Stimulated activated CD4-positive, alpha-beta T cell treated with anti-CD3 and anti-CD28 coated beads, Interleukin-1b, Interleukin-23, amount 100 ng/mL, for 48 hours (primary cell): ENCODE measurements at places on chromosomes 3 and 15.

DNA sequence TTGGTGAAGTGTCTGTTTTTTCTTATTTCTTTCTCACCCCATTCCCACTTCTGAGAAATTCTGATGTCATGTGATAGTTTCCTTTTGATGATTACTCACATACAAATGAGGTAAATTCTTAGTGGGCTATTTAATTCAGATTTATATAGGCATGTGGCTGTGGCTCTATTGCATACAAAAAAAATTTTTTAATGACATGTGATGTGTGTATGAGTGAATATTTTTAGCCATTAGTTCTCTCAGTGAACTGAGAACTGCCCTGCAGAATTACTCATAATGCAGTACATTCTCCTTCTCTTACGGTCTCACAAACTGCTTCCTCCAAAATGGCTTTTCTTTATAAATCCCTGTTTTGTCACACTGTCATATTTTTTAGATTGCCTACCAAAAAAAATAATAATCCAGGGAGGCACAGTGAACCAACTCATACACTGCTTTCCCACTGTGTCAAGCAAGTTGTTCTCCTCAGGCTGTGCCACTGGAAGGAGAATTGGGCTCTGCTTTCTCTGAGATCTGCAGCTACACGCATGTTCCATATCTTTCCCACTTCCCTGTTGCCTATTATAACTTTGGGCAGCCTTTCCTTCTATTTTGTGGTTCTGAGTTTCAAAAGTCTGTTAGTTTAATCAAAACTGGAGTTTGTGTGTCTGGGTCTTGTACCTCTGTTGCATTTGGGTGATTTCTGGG is 415.7 kb upstream of the THBS1 start:
- DNase-seq = no peak

DNA sequence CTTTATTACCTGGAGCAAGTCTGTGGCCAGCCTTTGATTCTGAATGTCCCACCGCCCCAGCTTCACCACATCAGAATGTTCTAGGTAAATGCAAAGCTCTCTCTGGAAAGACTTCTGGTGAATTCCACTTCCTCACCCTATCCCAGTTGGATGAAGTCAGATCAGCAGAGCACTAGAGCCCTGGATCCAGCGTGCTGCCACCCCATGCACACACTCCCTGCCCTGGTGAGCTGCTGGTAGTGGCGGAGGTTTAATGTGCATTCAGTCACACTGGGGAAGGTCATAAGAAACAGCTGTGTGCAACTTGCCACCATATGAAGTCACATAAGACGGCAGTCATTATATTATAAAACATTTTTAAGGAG is 16.3 kb upstream of the SLC41A3 start:
- DNase-seq = no peak

GRCh38 chr15:83285979-83286553 is 1.6 kb upstream of the BNC1 start:
- no peak for DNase-seq

- no peak for DNase-seq
These were observed 98.6 kb downstream of the TCF12 start for GRCh38 chr15:57017024-57017423.

DNA sequence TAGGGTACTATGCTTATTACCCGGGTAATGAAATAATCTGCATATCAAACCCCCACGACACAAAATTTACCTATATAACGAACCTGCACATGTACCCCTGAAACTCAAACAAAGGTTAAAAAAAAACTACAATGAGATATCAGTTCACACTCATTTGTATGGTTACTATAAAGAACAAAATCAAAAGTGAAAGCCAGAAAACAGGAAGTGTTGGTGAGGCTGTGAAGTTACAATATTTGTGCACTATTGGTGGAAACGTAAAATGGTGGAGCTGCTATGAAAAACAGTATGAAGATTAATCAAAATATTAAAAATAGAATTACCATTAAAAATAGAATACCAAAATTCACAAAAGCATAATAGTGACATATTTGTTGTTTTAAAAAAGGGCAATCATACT is 128.9 kb downstream of the ZIC1 start:
- no peak for DNase-seq

- no peak for DNase-seq
These were observed 128.2 kb downstream of the SCAPER start for GRCh38 chr15:76776969-76777368.

DNA sequence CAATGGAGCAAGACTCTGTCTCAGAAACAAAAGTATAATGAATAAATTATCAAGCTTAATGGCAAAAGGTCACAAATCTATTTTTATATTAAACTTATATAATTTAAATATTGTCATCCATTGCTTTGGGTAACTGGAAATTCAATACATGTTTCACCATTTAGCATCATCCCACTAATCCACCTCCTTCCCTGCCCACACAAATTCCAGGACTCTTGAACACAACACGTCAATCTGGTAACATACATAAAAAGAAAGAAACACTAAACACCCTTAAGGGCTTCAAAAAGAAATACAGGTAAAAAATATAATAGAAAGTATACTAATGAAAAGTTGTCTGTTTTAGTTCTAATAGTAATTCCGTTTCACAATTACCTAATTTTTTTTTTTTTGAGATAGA is 149.4 kb downstream of the STAG1 start:
- no peak for DNase-seq

- no peak for DNase-seq
These were observed 473.4 kb downstream of the AGBL1 start for GRCh38 chr15:86553108-86553507.

DNA sequence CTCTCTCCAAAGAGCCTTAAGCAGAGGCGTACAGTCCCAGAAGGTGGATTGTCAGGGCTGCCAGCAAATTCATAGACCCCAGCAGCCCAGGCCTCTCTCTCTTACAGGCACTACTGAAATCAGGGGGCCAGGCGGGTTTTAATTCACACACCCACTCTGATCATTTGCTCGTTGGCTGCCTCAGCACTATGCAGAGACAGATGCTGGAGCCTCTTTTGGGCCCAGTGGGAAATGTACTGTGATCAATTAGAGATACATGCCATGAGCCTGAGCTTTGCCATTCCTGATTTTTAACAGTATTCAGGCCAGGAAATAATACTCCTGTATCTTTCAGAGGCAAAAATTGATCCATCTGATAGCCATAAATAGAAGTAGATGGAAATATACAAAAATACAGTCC is 53.0 kb downstream of the CMTM6 start:
- DNase-seq = no peak
